ENCODE measurements at places on chromosomes 7 and 10. TPM values are rescaled to one million over a fixed set of nuclear protein-coding genes. Genes with fewer than 3 reads are reported as not detected.

The LRRC72 gene
- total RNA-seq, result not detected

The GPRIN2 gene
- total RNA-seq, result 0.50 TPM

The PARD3 gene
- 33.3 TPM for total RNA-seq

The ENTPD1 gene
- 23.9 TPM for total RNA-seq

The CCDC71L gene
- 43.5 TPM for total RNA-seq

The AZGP1 gene
- 155 TPM for total RNA-seq

The PHKG1 gene
- total RNA-seq, result 0.96 TPM

The GNGT1 gene
- total RNA-seq, result not detected

The SPDYE6 gene
- total RNA-seq, result not detected

The VAX1 gene
- total RNA-seq, result not detected

The MBL2 gene
- not detected for total RNA-seq

The DOCK1 gene
- total RNA-seq, result 82.3 TPM

The SLC18A2 gene
- total RNA-seq, result 0.60 TPM

The PLEKHS1 gene
- total RNA-seq, result not detected

The PIK3AP1 gene
- total RNA-seq, result 27.3 TPM

The SCIN gene
- 11.6 TPM for total RNA-seq

The PTPN20 gene
- 0.24 TPM for total RNA-seq

The SUN3 gene
- not detected for total RNA-seq

The RADIL gene
- 1.1 TPM for total RNA-seq

The IGFBP1 gene
- total RNA-seq, result 3.0 TPM

The KLF14 gene
- total RNA-seq, result 1.0 TPM

The COBL gene
- 3.5 TPM for total RNA-seq

The NPM3 gene
- total RNA-seq, result 26.5 TPM

The ACTR3C gene
- total RNA-seq, result 12.9 TPM

The CYP3A7 gene
- total RNA-seq, result not detected

The LIPJ gene
- total RNA-seq, result 0.47 TPM
